ENCODE measurements at places on chromosomes 6 and 20.

DNA sequence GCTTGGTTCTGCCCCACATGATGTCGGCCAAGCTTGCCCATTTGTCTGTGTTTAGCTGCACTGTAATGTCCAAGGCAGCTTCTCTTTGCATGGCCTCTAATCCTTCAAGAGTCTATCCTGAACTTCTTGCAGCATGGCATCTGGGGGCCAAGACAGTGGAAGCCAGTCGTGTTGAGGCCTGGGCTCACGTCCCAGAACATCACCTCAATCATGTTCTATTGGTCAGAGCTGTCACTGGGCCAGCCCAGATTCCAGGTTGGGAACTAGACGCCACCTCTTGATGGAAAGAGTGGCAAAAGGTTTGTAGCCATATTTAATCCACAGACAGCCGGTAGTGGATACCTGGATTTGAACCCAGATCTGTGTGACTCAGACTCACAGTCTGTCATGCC, 25.3 kb downstream of the PPARD start:
- DNase-seq = no peak

DNA sequence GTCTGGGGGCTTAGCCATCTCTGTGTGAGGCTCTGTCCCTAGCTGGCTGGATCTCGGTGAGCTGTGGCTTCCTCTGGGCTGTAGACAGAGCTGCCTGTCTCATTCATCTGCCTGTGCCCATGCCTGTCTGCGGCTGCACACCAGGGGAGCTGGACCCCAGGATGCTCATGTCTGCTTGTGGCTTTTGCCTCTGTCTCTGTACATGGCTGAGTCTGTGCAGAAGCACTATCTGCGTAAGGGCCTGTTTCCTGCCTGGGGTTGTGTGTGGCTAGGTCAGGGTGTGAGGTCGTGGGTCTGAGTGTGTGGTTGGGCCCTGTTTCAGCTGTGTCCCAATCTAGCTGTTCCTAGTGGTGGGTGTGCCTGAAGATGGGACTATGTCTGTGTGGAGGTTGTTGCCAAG, 68.2 kb downstream of the CDH22 start:
- DNase-seq = no peak

GRCh38 chr6:90729057-90729456, 142.2 kb upstream of the MAP3K7 start:
- DNase-seq = no peak

DNA sequence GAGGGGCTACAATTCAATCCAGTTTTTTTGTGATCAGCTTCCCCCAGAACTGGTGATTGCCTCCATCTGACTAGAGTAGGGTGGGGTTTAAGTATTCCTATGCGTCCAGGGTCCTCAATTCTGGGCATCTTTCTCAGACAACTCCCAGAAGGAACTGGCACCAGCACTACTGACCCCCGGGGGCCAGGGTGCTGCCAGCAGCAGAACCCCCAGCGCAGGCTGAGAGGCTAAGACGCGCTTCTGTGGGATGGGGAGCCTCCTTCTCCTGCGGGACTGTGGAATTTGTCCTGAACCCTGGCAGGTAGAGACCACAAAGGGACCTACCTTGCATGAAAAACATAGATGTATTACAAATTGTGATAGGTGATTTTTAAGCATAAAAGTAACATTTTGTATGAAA, 124.4 kb downstream of the PACRG start:
- no peak for DNase-seq

DNA sequence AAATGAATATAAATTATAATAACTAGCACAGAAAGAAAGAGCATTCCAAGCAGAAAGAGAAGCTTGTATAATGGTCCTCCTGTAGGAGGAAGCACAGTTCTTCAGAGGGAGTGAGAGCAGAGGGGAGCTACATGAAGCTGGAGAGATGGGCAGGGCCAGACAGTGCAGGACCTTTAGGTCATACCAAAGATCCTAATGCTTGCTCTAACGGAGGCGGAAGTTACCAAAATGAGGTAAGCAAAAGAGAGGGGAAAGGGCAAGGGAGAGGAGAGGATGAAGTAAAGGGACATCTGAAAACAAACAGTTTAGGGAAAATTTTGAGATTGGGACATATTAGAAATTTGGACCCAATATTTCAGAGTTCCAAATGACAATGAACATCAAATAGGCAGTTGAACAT, 50.2 kb downstream of the HBS1L start:
- DNase-seq = no peak

- DNase-seq = no peak
Measured at GRCh38 chr6:151877458-151877857, 70.0 kb downstream of the ESR1 start.

DNA sequence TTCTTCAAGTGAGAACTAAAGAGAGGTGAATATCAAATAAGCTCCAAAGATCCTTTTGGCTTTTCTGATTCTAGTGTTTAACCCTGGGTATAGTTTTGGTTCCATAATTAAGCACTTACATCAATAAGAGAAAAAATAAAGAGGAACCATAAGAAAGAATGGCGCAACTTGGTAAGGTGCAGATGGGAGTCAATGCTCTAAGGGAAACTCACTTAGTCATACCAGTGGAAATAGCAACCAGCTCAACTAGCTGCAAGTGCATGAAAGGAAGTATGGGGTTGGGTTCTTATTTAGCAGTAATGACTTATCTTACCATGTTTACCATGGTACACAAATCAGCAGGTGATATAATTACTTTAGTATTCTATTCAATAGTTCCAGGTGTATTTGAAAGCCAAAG, 296.5 kb upstream of the RUNX2 start:
- no peak for DNase-seq

DNA sequence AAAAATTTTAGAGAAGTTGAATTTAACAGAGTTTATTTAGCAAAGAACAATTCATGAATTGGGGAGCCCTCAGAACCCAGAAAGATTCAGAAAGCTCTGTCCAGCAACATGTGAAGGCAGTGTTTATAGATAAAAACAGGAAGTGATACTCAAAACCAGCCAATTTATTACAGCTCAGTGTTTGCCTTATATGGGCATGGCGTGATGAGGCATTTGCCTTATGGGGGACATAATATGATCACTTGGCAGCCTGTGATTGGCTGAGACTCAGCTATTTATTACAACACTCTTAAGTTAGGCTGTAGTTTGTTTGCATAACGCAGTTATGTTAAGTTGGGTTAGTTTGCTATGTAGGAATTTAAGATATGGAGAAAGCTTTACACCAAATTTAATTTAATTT, 11.5 kb downstream of the HLA-DPA1 start:
- DNase-seq = no peak

GRCh38 chr20:25453035-25453810, 45.8 kb downstream of the GINS1 start:
- no peak for DNase-seq

- DNase-seq = no peak
Measured at GRCh38 chr6:99613705-99614429, 7.2 kb downstream of the PRDM13 start.

GRCh38 chr6:147643341-147644200, 135.1 kb downstream of the SAMD5 start:
- no peak for DNase-seq

GRCh38 chr20:3134151-3134550, 25.5 kb downstream of the FASTKD5 start:
- DNase-seq = no peak

DNA sequence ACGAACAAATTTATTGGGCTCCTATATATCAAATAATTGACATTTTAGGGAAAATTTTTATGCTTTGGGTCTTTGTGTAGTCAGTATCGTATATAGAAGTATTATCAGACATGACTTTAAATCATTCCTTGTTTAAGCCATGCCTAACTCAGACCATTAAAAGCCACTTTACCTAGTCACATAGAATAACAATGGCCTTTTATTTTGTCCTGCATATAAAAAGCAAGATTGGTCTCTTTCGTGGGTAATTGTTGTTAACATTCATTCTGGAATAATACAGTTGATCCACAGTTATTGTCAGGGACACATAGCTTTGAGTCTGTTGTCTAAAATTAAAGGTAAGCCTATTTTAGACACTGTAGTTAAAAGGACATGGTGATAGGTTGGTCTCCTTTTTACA, 47.4 kb downstream of the PLEKHG1 start:
- DNase-seq = no peak

Measured in stimulated activated naive CD8-positive, alpha-beta T cell treated with anti-CD3 and anti-CD28 coated beads, Interleukin-15, amount 100 ng/mL, for 72 hours (primary cell).